ENCODE measurements at places on chromosomes 2 and 18.

GRCh38 chr2:110865188-110865587 lies 132.8 kb downstream of the ACOXL start:
- no peak for DNase-seq

- no peak for DNase-seq
Observed at GRCh38 chr2:199914372-199914958, 3.4 kb downstream of the C2orf69 start.

DNA sequence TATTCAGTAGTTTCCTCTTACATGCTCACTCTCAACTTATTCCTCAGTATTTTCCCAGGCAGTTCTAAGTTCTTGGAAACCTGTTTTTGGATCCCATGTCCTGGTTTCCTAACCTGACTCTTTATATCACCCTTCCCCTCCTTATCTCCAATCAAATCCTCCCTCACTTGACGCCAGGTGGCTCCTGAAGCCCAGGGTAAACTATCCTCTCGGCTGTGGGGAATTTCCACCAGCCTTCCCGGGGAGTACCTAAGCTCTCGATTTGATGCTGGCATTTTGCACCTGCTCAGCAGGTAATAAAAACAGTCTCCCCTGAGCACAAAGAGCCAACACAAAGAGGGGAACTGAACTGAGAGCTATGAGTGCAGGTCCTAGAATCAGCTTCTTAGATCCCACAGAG lies 538.0 kb downstream of the SLC4A3 start:
- DNase-seq = no peak

GRCh38 chr2:102304711-102305611 lies 6.4 kb upstream of the IL1RL1 start:
- no peak for DNase-seq

DNA sequence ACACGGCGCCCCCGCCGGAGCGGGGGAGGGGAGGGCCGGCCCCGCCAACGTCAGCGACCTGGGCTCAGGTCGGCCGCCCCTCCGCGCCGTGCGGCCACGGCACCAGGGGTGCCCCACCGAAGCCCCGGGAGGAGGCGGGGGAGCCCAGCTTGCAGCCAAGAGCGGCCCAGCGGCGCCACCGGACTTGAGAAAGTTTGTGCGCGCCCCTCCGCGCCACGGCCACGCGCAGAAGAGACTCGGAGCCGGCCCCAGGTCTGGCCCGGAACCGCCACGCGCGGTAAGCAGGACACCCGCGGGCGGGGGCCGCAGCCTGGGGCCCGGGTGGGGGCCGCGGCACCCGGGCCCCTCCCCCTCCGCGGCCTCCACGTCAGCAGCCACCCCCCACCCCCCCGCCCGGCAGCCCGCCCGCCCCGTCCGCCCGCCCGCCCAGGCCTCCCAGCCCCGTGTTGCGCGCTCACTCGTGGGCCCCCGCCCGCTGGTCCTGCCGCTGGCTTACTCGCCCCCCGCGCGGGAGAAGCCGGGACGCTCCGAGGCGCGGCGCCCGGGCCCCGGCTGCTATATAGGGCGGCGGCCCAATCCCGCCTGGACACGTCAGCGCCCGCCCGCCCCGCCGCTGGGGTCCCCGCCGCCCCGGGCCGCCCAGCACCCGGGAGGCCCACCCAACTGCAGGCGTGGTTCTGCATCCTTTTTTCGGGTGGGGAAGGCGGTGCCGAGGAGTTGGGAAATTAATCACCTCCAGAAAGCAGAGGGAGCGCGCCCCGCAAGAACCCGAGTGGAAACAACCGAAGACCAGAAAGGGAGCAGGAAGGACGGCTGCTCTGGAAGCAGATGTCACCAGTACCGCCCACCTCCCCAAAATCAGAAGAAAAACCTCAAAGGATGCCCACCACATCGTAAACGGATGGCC lies 42.9 kb downstream of the HDLBP start:
- DNase-seq = no peak

DNA sequence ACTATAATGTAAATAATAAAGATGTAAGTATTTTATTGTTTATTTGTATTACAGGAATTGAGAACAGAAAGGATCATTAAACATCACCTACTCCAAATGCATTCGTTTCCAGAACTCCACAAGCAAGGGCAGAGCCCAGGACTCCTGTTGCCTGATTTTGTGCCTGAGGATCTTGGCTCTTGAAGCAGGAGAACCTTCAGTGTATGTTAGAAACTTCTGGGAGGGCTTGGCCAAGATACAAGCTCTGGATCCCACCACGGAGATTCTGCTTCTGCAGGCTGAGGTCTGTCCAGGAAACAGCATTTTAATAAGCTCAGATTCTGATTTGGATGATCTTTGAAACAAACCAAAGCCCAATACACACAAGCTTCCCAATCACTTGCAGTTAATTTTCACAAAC lies 142.4 kb upstream of the SOX11 start:
- no peak for DNase-seq

DNA sequence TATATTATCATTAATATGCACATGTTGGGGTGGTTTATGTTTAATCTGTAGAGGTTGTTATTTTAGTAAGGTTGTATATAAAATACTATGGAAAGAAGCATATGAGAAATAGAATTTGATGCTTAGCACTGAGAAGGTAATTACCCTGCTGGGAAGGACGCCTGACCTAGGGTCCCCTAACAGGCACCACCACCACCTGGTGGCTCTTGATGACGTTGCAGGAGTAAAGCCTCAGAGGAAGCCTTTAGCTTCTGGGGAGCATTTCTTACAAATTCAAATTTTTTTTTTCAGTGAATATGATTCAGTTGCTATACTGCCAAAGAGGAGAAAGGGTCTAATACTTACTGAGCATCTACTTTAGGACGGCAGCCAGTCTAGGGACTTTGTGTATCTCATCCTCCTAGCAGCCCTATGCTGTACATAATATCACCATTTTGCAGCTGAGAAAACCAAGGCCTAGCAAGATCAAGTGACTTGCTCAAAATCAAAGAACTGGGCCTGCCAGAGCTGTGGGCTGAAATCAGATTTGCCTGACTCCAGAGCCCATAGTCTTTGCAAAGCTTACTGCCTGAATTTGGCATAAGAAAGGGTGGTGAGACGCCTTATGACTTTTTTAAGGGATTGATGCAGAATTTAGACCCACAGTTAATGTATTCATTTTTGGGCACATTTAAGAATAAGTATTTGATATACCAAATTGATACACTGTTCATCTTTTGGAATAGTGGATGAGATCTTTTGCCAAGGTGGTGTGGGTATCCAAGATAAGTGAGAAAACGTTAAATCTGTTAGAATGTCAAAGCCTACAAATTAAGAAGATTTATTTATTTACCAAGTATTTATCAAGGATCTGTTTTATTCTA lies 78.8 kb upstream of the GAREM1 start:
- DNase-seq = no peak
